Neural progenitor cell (in vitro differentiated cells): ENCODE measurements at places on chromosomes 5 and 9. TPM values are rescaled to one million over a fixed set of nuclear protein-coding genes. Genes with fewer than 3 reads are reported as not detected.

MAP3K1 gene
- 20.3 and 22.2 TPM in 2 replicates for total RNA-seq

SV2C gene
- 0.06 and 0.15 TPM in 2 replicates for total RNA-seq

ANKS6 gene
- total RNA-seq: 16.0 and 44.3 TPM in 2 replicates

LTC4S gene
- 0.81 TPM in 1 of 2 replicates, not detected in the other for total RNA-seq

CAVIN4 gene
- 6.1 and 8.8 TPM in 2 replicates for total RNA-seq

ADRA1B gene
- total RNA-seq: 0.59 TPM in 1 of 2 replicates, not detected in the other

PCDHGA8 gene
- 2.3 and 3.3 TPM in 2 replicates for total RNA-seq

PTGR1 gene
- 88.7 and 124 TPM in 2 replicates for total RNA-seq

ISL1 gene
- total RNA-seq: not detected in 2 replicates

FCN2 gene
- not detected in 2 replicates for total RNA-seq

DNA sequence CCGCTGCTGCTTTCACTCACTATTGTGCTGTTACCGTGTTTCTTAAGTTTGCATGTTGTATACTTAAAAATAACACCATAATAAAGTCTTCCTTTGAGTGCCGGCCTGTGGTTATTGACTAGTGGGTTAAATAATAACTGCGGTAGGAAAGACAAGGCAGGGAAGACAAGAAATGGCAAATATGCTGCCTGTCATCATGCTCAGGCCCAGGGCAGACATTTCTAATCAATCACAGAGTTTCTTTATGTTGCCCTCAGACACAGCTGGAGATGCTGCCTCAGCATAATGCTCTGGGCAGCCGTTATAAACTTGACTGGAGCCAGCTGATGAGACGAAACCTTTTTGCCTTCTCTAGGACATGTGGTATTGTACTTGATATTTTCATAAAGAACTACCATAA, 215.0 kb downstream of the GAPVD1 start:
- DNase-seq: no peak
- no peaks in the 10 kb centered on the region for H3K27me3 ChIP-seq
- no peak overlapping the region for H3K27ac ChIP-seq
- peaks cover 23% of the 10 kb centered on the region for H3K4me1 ChIP-seq
- no peaks in the 10 kb centered on the region for H3K36me3 ChIP-seq
- no peak overlapping the region for H3K4me3 ChIP-seq

GRCh38 chr5:83364312-83365299, 106.9 kb upstream of the VCAN start:
- peak overlapping the region; percentile 83 for H3K27ac ChIP-seq
- H3K4me3 ChIP-seq: no peak overlapping the region
- H3K27me3 ChIP-seq: no peaks in the 10 kb centered on the region
- H3K36me3 ChIP-seq: no peaks in the 10 kb centered on the region

- H3K4me3 ChIP-seq: no peak overlapping the region
- H3K27ac ChIP-seq: no peak overlapping the region
- no peaks in the 10 kb centered on the region for H3K27me3 ChIP-seq
- no peaks in the 10 kb centered on the region for H3K36me3 ChIP-seq
- DNase-seq: peak; percentile 55
- peaks cover 11% of the 10 kb centered on the region for H3K4me1 ChIP-seq
These were observed 462.5 kb downstream of the SPOCK1 start for GRCh38 chr5:137036640-137037039.

- peaks cover 35% of the 10 kb centered on the region for H3K4me1 ChIP-seq
- no peak overlapping the region for H3K4me3 ChIP-seq
- no peaks in the 10 kb centered on the region for H3K27me3 ChIP-seq
- peaks cover 3% of the 10 kb centered on the region for H3K36me3 ChIP-seq
- H3K27ac ChIP-seq: peak overlapping the region; percentile 4
- DNase-seq: peak; percentile 60
These were observed 136.2 kb downstream of the MPDZ start for GRCh38 chr9:13143281-13143680.

DNA sequence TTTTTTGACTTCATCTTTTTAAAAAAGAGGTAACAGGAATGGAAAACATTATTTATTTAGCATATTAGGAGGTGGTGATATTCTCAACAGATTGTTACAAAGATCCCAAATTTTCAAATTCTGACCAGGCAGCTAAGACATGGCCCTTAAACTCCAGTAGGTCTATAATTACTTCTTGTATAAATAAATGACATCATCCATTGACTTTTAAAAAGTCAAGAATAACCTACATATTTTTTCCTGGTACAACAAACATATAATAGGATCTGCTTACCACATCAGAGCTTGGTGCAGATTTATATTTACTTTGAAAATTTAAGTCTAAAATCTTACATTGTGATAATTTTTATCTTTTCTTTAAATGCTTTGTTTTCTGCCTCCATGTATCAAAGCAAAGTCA, 92.2 kb upstream of the TRPM3 start:
- H3K27me3 ChIP-seq: no peaks in the 10 kb centered on the region
- H3K4me1 ChIP-seq: peaks cover 6% of the 10 kb centered on the region
- H3K27ac ChIP-seq: no peak overlapping the region

GRCh38 chr9:114968671-114969070, 38.3 kb upstream of the TNFSF8 start:
- H3K27me3 ChIP-seq: peaks cover 13% of the 10 kb centered on the region
- H3K4me1 ChIP-seq: no peaks in the 10 kb centered on the region
- H3K4me3 ChIP-seq: no peak overlapping the region
- H3K27ac ChIP-seq: no peak overlapping the region
- no peaks in the 10 kb centered on the region for H3K36me3 ChIP-seq

GRCh38 chr9:131810351-131811170, 70.7 kb upstream of the RAPGEF1 start:
- no peak for DNase-seq
- no peak overlapping the region for H3K27ac ChIP-seq
- peaks cover 33% of the 10 kb centered on the region for H3K4me1 ChIP-seq
- H3K27me3 ChIP-seq: no peaks in the 10 kb centered on the region
- no peaks in the 10 kb centered on the region for H3K36me3 ChIP-seq
- no peak overlapping the region for H3K4me3 ChIP-seq

DNA sequence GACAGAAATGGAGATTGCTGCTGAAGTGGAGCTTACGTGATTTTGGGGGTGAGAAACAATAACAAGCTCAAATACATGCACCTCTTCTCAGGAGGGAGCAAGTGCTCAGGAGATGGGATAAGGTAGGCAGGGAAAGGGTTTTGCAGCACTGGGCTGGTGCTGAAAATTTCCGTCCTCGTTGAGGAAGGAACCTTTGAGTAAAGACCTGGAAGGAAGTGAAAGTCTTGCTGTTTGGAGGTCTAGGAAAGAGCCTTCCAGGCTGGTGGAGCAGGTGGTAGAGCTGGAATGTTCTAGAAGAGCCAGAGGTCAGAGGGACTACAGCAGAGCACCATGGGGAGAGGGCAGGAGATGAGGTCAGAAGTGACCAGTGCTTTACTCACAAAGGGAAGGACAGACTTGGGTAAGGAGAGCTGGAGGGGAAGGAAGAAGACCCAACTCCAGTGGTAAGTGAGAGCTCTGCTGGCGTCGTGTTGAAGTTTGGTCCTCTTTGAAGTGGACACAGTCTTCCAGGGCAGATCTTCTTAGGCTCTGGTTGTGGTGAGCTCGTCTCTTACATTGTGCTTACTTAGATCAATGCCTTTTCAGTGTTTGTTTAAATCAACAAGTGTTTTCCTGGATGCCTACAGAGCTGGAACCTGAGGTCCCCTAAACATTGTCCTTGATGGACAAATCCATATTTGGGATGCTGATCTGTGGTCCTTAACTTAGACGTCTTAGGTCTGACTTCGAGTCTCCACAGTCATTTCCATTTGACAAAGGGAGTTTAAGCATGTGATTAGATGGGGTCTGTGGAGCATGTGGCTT, 21.0 kb downstream of the ANKRD33B start:
- DNase-seq: no peak
- H3K36me3 ChIP-seq: no peaks in the 10 kb centered on the region
- H3K4me1 ChIP-seq: no peaks in the 10 kb centered on the region
- H3K4me3 ChIP-seq: no peak overlapping the region
- H3K27ac ChIP-seq: no peak overlapping the region

GRCh38 chr5:141559461-141559860, 59.3 kb downstream of the DIAPH1 start:
- H3K27ac ChIP-seq: no peak overlapping the region
- H3K36me3 ChIP-seq: peaks cover 16% of the 10 kb centered on the region
- no peak overlapping the region for H3K4me3 ChIP-seq
- no peaks in the 10 kb centered on the region for H3K27me3 ChIP-seq

DNA sequence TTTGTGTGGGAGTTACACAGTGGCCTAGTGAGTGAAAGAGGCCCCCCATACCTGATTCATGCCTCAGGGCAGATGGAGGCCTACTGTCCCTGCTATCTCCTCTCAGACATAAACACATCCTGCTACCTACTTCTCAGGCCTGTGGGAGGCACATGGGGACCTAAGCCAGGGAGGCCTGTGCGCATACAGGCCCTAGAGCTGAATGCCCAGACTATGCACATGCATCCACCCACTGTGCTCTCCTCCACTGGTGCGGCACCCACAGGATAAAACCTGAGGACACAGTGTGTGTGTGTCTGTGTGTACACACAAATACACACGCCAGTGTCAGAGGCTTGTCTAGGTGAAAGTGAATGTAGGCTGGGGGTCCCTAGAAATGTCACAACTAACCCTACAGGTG, 1.4 kb downstream of the PAX5 start:
- no peak overlapping the region for H3K4me3 ChIP-seq
- H3K27me3 ChIP-seq: peaks cover 100% of the 10 kb centered on the region
- no peak for DNase-seq
- no peak overlapping the region for H3K27ac ChIP-seq

GRCh38 chr5:168592014-168592368, 12.8 kb upstream of the PANK3 start:
- H3K36me3 ChIP-seq: no peaks in the 10 kb centered on the region
- H3K4me3 ChIP-seq: no peak overlapping the region
- no peak overlapping the region for H3K27ac ChIP-seq
- peaks cover 7% of the 10 kb centered on the region for H3K27me3 ChIP-seq
- peaks cover 9% of the 10 kb centered on the region for H3K4me1 ChIP-seq

- no peaks in the 10 kb centered on the region for H3K36me3 ChIP-seq
- H3K4me1 ChIP-seq: peaks cover 27% of the 10 kb centered on the region
- no peak overlapping the region for H3K4me3 ChIP-seq
- H3K27ac ChIP-seq: no peak overlapping the region
- DNase-seq: peak; percentile 45
These were observed 7.7 kb downstream of the CCNI2 start for GRCh38 chr5:132754947-132755346.

- H3K36me3 ChIP-seq: peaks cover under 1% of the 10 kb centered on the region
- H3K4me1 ChIP-seq: peaks cover 6% of the 10 kb centered on the region
- no peaks in the 10 kb centered on the region for H3K27me3 ChIP-seq
- DNase-seq: no peak
These were observed 146.9 kb upstream of the FBN2 start for GRCh38 chr5:128684961-128685360.

DNA sequence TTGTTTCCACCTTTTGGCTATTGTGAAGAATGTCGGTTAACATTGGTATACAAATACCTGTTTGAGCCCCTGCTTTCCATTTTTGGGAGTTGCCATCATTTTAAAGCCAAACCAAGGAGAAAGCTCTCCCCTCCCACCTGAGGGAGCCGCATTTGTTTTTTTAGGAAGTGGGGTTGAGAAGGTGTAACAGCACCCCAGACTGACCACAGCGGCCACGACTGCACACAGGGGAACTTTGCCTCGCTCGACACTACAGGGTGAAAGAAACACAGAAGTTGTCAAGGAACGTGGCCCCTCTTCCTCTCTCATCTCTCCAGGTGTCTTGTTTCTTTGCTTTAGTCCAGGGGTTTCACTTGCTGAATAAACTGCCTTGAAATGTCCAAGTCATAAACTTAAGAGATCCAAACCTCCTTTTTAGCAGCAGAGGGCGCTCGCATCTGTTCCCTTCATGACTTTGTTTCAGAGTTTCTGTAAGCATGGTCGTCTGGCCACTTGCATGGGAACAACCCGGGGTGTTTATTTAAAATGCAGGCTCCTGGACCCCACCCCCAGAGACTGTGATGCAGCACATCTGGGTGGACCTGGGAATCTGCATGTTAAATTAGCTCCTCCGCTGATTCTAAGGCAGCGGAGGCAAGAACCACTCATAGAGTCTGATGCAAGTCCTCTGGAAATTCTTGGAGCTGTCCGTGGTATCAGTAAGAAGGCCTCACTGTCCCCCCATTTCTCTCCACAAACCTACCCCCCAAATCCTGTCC, 2.1 kb upstream of the TTLL11 start:
- no peak overlapping the region for H3K27ac ChIP-seq
- no peak overlapping the region for H3K4me3 ChIP-seq
- H3K36me3 ChIP-seq: no peaks in the 10 kb centered on the region
- H3K4me1 ChIP-seq: peaks cover 7% of the 10 kb centered on the region

GRCh38 chr5:64497386-64497785, 8.4 kb upstream of the RGS7BP start:
- DNase-seq: peak; percentile 41
- peaks cover 6% of the 10 kb centered on the region for H3K27me3 ChIP-seq
- no peaks in the 10 kb centered on the region for H3K36me3 ChIP-seq
- H3K4me3 ChIP-seq: no peak overlapping the region
- H3K27ac ChIP-seq: no peak overlapping the region
- H3K4me1 ChIP-seq: no peaks in the 10 kb centered on the region

DNA sequence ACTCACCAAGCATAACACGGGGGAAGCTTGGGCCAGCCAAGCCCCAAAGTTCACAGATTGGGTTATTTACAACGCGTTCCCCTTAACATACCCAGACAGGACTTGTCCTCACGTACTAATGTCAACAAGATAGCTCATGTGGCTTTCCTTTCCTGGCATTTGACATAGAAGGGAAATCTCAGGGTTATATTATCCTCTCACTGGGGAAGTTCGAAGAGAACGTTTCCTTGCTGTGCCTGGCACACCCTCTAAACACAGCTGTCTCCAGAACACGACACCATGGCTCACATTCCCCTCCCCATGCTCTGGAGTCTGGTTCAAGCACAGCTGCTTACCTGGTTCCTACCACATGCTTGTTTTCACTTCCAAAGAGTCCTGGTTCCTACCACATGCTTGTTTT, 46.8 kb upstream of the OTULINL start:
- no peak for DNase-seq
- H3K27me3 ChIP-seq: no peaks in the 10 kb centered on the region
- no peaks in the 10 kb centered on the region for H3K36me3 ChIP-seq
- H3K27ac ChIP-seq: no peak overlapping the region

GRCh38 chr9:29640507-29640906, 2067.2 kb upstream of the C9orf72 start:
- H3K27me3 ChIP-seq: no peaks in the 10 kb centered on the region
- DNase-seq: no peak
- H3K27ac ChIP-seq: no peak overlapping the region
- no peak overlapping the region for H3K4me3 ChIP-seq
- no peaks in the 10 kb centered on the region for H3K4me1 ChIP-seq

- H3K4me3 ChIP-seq: no peak overlapping the region
- H3K27me3 ChIP-seq: no peaks in the 10 kb centered on the region
- DNase-seq: no peak
- H3K27ac ChIP-seq: no peak overlapping the region
- no peaks in the 10 kb centered on the region for H3K4me1 ChIP-seq
These were observed 141.4 kb downstream of the KIF4B start for GRCh38 chr5:155154973-155155372.

DNA sequence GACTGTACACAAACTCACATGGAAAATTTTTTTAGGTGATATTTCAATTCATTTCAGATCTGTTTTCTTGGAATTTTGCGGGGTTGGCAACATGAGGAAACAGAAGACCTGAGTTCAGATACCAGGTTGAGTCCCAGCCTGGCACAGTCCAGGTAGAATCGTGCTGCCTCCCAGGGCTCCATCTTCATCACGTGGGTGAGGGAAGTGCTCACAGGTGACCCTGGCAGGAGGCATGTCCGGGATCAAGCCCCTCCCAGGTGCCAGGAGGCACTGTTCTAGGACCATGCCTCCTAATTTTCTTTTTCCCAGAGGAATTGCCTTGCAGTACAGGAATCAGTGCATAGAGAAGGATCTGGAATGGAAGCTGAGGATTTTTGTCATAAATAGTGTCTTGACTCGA, 318.3 kb upstream of the IRX4 start:
- peaks cover 32% of the 10 kb centered on the region for H3K27me3 ChIP-seq
- peaks cover 14% of the 10 kb centered on the region for H3K4me1 ChIP-seq
- DNase-seq: no peak
- H3K27ac ChIP-seq: no peak overlapping the region
- no peaks in the 10 kb centered on the region for H3K36me3 ChIP-seq
